ENCODE measurements at places on chromosomes 5 and 9.
A peak's percentile ranks its signal among the peaks of the same experiment; 100 is the strongest.

DNA sequence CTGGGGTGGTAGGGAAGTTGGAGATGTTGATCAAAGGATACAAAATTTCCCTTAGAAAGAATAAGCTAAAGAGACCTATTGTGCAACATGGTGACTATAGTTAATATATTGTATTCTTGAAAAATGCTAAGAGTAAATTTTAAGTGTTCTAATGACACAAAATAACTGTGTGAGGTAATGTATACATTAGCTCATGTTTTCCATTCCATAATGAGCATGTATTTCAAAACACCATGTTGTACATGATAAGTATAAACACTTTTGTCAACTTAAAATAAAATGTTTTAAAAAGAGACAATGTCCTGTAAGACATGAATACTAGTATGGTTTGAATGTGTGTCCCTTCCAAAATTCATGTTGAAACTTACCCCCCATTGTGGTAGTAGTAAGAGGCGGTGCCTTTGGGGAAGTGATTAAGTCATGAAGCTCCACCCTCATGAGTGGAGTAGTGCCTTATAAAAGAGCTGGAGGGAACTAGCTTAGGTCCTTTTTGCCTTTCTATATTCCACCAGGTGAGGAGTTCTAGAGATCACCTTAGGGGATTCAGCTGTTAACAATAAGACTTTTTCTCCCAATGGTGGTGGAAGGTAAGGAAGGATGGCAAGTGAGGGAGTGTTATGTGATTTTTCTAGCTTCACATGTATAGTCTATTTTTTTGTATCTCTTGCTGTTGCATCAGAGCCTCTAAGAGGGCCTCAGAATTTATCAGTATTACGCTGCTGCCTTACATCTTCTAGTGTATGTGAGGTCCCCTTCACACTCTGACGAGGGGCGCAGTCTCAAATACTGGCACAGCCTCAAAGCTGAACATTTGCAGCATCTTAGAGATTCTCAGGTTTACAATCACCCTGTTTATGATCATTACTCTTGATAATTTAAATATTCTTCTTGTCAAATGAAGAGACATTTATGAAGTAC lies 94.9 kb upstream of the NREP start:
- DNase-seq, result peak; percentile 7

DNA sequence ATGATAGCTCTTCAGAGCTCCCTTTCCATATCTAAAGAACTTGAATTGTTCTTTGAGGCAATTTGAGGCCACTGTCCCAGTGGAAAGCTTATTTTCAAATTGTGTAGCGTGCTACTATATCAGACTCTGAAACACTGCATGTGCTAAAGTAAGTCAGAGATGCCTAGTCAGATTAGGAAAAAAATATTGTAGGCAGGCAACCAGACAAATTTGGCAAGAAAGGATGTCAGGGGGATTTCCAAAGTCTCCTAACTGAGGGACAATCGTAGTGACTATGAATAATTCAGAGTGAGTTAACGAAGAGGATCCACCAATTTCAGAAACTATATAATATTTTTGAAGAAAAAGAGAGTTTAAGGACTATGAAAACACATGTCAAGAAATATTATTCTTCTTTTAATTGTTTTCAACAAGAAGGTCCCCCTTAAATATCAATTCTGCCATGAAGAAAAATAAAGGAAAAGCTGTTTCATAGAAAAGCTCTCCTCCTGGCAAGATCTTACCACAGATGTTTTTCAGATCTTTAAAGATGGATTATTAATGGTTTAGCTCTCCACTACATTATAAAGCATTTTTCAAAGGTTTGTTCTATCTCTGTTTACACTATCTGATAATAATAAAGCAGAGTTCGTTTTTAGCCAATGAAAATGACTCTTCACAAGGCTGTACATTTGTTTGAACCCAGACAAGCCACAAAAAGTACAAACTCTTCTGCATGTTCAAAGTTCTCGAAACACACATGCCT lies 273.5 kb upstream of the PTGER4 start:
- peak; percentile 50 for DNase-seq

DNA sequence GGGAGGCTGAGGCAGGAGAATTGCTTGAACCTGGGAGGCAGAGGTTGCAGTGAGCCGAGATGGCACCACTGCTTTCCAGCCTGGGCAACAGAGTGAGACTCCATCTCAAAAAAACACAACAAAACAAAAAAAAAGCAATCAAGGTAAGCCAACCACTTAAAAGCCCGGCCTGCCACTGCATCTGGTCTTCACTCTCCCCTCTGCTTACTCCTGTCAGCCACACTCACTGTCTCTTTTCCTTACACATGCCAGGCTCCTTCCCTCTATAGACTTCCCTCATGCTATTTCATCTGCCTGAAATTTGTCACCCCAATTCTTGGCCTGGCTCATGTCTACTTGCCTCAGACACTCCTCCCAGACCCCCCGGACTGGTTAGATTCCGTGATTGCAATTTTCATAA lies 17.6 kb upstream of the LIFR start:
- DNase-seq, result no peak

GRCh38 chr9:125603478-125604021 lies 103.5 kb downstream of the MAPKAP1 start:
- no peak for DNase-seq

DNA sequence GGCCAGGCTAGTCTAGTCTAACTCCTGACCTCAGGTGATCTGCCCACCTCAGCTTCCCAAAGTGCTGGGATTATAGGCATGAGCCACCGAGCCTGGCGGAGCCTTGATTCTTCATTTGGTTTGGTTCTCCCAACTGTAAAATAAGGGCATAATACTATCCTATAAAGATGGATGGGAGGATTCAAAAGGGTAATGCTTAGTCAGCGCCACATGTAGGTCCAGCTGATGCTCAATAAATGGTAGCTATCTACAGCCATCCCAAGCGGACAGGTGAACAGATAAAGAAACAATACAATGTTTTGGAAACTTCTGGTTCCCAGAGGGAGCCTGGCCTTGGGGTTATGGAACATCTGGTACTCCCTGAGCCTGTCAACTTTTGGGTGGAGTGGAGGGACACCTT lies 13.6 kb upstream of the SET start:
- DNase-seq, result no peak

DNA sequence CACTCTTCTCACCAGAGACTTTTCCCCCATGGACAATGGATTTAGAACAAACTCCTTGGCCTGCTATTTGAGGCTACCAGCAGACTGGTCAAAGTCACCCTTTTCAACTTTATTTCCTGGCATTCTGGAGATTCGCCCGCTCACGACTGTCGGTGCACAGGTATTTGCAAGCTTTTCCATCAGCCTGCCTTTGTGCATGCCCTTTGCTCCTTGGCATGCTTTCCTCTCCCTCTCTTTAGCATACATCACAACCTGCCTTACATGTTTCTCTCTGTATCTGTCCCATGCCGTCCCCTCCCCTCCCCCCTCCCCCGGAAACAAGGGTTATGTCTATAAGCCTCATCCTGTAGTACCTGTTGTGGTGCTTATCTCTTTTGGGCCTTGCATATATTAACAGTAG lies 257.1 kb downstream of the AOPEP start:
- no peak for DNase-seq

DNA sequence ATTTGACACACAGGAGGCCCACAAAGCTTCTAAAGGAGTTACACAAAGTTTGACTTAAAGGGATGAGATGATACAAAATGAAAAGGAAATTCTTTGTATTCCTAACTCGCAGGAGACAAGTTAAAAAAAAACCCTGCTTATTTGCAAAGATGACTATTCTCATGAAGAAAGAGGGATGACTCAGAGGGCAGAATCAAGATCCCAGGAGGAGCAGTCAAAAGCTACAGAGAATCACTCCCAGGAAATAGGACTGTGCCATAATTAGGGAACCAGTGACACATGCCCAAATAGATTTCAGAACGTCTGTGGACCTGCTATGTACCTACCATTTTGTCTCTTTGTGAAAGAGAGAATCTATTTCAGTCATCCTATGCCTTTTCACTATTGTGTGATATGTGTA lies 103.5 kb upstream of the ARRDC3 start:
- DNase-seq, result no peak

DNA sequence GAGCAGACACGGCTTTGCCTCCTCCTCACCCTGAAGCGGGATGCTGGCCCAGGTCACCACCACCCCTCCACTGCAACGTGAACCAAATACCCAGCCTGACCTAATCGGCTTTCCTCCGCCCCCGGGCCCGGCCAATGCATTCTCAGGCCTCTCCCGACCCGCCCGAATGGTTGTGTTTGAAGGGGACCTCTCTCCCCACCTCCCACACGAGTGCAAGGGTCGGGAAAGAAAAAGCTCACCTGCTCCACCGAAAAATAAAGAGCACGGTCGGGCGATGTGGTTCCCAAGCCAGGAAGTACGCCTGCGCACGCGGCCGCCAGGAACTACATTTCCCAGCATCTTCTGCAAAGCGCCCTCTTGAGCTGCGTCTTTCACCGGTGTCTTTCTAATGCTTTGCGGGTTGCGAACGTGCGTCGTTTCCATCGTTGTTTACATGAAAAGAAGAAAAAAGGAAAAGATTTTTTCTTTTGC lies at the start of gene ZNF883:
ZNF883 (minus strand) TSS at position 282 of the 471 bp plus-strand sequence.
- DNase-seq, result peak; percentile 76

DNA sequence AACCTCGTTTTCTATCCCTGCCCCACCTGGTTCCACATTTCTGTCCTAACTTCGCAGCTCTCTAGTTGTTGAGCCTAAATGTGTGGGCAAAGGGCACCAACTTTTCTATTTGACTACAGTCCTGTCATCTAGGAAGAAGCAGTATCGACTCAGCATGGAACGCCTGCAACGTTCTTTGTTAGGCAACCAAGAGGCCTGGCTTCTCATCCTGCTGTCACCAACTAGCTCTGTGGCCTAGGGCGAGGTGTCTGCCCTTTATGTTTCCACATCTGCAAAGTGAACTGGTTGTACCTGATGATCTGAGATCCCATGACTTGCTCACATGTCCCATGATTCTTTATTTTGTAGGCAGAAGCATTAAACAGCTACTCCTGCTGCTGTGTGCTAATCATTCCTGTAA lies 248.9 kb downstream of the ADAMTSL1 start:
- no peak for DNase-seq

DNA sequence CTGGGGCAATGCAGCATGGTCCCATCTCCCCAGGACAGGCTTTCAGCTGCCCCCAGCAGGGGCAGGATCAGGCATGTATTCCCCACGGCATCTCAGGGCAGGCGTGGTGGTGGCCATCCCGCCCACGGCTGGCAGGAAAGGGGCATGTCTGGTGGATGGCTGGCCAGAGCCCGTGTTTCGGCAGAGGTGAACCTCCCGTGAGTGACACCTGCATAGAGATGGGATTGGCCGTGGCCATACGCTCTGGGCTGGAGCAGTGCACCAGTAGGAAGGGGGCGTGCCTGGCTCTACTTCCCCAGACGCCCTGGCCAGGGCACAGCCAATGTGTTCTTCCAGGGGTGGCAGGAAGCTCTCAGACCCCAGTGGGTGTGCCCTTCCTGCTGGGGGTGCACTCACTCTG lies 139.1 kb downstream of the ZNF354C start:
- no peak for DNase-seq

- DNase-seq, result no peak
These were observed 56.8 kb downstream of the ZNF608 start for GRCh38 chr5:124689653-124690052.

DNA sequence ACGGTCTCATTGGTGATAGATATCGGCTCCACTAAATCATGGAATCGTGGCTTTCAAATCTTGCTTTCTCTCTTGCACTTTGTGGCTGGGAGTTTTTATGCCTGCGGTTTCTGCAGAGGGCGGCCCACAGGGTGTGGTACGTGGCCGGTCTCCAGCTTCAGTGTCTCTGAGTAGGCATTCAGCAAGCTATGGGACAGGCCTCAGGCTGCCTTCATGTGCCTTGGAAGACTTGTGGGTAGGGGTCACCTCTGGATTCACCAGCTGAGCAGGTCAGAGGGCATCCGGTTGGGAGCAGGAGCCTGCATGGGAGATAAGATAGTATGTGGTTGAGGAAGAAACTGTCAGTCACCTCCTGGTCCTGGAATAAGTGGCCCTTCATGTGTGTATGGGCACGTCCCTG lies 47.7 kb downstream of the AMBP start:
- DNase-seq, result no peak

DNA sequence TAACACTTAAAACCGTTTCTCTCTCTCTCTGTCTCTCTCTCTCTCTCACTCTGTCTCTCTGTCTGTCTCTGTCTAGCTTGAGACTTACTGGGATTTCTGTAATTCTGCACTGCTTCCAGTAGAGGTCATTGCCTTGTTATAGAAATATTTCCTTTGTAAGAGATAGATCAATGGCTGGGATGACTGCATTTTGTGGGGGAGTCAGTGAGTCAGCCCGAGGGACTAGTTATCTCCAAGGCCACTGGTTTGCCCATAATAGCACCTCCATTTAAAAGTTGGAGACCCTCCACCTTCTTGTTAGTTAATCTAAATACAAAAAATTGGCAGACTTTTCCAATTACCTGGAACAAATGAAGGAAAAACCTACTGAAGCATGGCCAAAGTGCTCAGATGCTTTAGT lies 547.2 kb downstream of the LRRC70 start:
- no peak for DNase-seq

DNA sequence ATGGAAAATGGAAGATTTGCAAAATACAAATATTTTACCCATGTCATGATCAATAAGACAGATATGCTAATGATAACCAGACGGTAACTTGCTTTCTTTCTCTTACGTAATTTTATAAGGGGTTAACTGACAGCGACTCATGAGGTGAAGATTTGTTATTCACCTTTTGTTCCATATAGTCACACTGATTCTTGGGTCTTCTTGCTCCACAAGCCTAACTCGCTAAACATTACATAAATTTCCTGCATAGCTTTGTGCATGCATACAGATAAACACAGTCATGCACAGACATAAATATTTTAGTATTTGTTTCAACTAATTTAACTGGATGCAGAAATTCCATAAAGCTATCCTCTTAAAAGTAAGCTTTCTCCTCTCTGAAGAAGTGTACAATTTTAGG lies 225.9 kb downstream of the VPS13A start:
- DNase-seq, result no peak

GRCh38 chr5:8961219-8961618 lies 584.7 kb downstream of the SEMA5A start:
- DNase-seq, result no peak

DNA sequence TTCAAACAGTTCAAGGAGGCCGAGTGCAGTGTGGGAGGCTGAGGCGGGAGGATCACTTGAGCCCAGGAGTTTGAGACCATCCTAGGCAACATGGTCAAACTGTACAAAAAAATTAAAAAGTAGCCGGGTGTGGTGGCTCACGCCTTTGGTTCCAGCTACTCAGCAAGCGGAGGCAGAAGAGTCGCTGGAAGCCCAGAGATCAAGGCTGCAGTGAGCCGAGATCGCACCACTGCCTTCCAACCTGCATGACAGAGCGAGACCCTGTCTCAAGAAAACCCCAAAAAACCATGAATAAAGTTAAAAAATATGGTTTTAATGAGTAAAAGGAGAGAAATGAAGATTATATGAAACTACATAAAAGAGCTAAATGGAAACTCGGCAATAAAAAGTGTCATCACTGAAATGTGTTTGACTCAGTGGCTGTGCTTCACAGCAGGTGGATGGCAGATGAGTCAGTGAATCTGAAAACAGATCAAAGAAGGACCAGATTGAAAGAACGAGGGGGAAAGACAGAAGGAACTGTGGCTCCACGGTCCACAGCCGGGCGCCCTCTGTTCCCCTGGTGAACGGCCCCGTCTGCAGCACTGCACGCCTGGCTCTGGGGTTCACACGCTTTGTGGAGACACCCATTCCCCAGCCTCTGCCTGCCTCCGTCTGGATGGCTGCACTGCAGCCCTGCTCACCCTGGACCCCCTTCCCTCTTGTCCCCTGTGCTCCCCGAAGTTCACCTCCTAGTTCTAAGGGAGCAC lies 25.1 kb downstream of the EXD3 start:
- no peak for DNase-seq

All from common myeloid progenitor, CD34-positive (primary cell).